ENCODE measurements at places on chromosomes 7 and 10. TPM values are rescaled to one million over a fixed set of nuclear protein-coding genes. Genes with fewer than 3 reads are reported as not detected.

GRCh38 chr7:2016761-2017480, 215.8 kb downstream of the MAD1L1 start:
- DNase-seq = no peak

GRCh38 chr7:5354460-5355232, 69.0 kb downstream of the TNRC18 start:
- DNase-seq = peak; percentile 72

GRCh38 chr7:142645777-142646176, 103.5 kb upstream of the PRSS1 start:
- no peak for DNase-seq

DNA sequence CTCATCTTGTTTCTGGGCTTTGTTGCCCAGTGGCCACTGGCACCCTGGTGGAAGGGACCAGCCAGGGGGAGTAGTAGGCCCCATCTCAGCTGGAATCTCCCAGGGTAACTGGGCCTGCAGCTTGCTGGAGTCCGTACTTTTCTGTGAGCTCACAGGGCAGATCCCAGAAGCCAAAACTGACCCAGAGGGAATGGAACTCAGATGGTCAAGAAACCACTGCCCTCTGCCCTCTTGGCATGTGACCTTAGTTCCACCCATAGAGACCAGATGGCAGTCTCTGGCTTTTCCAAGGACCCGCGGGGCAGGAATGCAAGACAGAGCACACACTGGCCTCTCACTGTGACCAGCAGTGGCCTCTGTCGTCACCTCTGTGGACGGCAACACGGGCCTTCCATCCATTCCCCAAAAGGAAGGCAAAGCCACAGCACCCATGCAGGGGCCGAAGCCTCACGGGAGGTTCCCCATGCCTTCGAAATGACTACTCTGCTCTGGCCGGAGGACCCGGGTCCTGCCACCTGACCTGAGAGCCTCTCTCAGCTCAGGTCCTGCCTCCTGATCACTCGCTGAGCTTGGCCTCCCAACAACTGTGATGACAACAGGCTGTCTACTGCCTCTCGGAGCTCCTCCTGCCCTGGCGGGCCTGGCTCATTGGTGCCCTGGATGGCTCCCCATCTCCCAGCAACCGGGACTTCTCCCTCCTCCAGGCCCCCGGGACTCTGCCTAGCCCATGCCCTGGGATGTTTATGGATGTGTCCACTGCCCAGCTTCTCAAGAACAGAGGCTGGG, 29.9 kb downstream of the MYL10 start:
- DNase-seq = no peak

The RBM20 gene
- 59.9 TPM for total RNA-seq

The ADRB1 gene
- 49.8 TPM for total RNA-seq
